ENCODE measurements at places on chromosomes 1 and 21. TPM values are rescaled to one million over a fixed set of nuclear protein-coding genes. Genes with fewer than 3 reads are reported as not detected.
A peak's percentile ranks its signal among the peaks of the same experiment; 100 is the strongest.

- no peaks in the 10 kb centered on the region for H3K27me3 ChIP-seq
- no peak overlapping the region for H3K4me3 ChIP-seq
- peaks cover 28% of the 10 kb centered on the region for H3K4me1 ChIP-seq
- H3K27ac ChIP-seq, result peak overlapping the region; percentile 36
- DNase-seq, result no peak
Observed at GRCh38 chr1:244207042-244207934, 156.2 kb downstream of the ZBTB18 start.

DNA sequence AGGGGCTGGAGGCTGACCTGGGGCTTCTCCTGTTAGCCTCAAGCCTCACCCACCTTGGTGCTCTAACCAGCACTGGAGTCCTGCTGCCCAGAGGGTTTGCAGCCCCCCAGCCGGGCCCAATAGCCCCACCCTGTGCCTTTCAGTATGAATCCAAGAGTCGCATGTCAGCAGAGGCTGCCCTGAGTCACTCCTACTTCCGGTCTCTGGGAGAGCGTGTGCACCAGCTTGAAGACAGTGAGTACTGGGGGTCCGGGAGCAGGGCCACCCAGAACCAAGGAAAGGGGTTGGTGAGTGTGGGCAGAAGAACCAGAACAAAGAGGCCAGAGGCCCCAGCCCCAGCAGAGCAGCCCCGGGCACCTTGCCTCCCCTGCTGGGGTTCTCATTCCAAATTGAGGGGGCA lies 25.6 kb downstream of the CDK18 start:
- DNase-seq, result no peak
- H3K4me3 ChIP-seq, result no peak overlapping the region
- H3K36me3 ChIP-seq, result peaks cover 6% of the 10 kb centered on the region

GRCh38 chr21:45366931-45367401 lies 38.0 kb upstream of the COL18A1 start:
- peak overlapping the region; percentile 56 for H3K27ac ChIP-seq
- no peaks in the 10 kb centered on the region for H3K27me3 ChIP-seq
- DNase-seq, result no peak
- no peaks in the 10 kb centered on the region for H3K36me3 ChIP-seq
- no peak overlapping the region for H3K4me3 ChIP-seq

- peaks cover 7% of the 10 kb centered on the region for H3K4me1 ChIP-seq
- H3K27ac ChIP-seq, result no peak overlapping the region
- H3K4me3 ChIP-seq, result no peak overlapping the region
- DNase-seq, result no peak
- H3K27me3 ChIP-seq, result peaks cover 23% of the 10 kb centered on the region
- no peaks in the 10 kb centered on the region for H3K36me3 ChIP-seq
Observed at GRCh38 chr1:76674689-76675210, 192.5 kb upstream of the ST6GALNAC5 start.

- DNase-seq, result no peak
- no peaks in the 10 kb centered on the region for H3K36me3 ChIP-seq
- no peak overlapping the region for H3K4me3 ChIP-seq
- no peaks in the 10 kb centered on the region for H3K27me3 ChIP-seq
- peaks cover 8% of the 10 kb centered on the region for H3K4me1 ChIP-seq
- H3K27ac ChIP-seq, result no peak overlapping the region
Observed at GRCh38 chr21:38863291-38863690, 57.6 kb downstream of the ETS2 start.

Gene OR14I1
- not detected for total RNA-seq

All from mesothelial cell of epicardium (in vitro differentiated cells).